ENCODE measurements at places on chromosomes 5 and 9. TPM values are rescaled to one million over a fixed set of nuclear protein-coding genes. Genes with fewer than 3 reads are reported as not detected.
A peak's percentile ranks its signal among the peaks of the same experiment; 100 is the strongest.

Gene OMD
- total RNA-seq = not detected

Gene ANKRD18B
- not detected for total RNA-seq

Gene ITGA2
- total RNA-seq = 0.03 TPM

Gene GPR150
- 0.75 TPM for total RNA-seq

Gene ADAMTSL1
- total RNA-seq = not detected

Gene SCGB3A1
- not detected for total RNA-seq

DNA sequence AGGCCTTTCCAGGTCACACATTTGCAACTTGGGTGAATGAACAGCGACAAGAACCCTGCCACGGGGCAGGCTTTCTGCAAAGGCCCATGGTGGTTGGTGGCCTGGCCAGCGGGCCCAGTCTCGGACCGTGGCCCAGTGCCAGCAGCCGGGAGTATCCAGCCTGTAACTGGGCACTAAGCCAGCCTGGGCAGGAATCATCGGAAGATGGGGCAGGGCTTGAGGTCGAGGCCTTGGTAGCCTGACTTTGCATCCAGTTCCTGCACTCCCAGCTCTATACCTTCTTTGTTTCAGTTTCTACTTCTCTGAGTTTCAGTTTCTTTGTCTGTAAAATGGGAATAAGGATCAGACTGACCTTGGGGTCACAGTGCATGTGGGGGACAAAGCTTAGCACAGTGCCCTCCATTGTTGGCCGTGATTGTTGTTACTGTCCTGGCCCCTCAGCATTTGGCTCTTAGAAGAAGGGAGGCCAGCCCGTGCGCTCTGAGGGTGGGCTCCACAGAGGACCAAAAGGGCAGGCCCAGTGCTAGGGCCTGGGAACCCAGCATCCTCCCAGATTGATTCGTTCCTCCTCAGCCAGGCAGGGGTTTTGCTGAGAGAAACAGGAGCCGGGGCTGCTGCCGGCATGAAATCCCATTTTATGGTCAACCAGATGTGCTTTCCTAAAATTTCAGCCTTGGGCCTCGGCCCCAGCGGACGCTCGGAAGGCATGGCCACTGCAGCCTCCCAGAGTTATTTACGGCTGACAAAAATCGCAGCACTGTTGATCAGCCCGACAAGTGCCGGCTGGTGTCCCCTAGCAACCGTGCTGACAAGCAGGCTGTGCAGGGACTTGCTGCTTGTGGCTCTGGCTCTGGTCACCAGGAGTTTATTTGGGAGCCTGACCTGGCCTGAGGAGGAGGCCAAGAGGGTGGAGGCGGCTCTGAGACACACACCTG lies 43.6 kb downstream of the JADE2 start:
- no peak for DNase-seq

- DNase-seq = no peak
Observed at GRCh38 chr5:76525956-76526355, 97.2 kb downstream of the F2RL2 start.

GRCh38 chr9:131657037-131657377 lies 82.9 kb downstream of the RAPGEF1 start:
- DNase-seq = peak; percentile 65

- peak; percentile 47 for DNase-seq
Observed at GRCh38 chr9:133955821-133956411, 36.2 kb downstream of the VAV2 start.

DNA sequence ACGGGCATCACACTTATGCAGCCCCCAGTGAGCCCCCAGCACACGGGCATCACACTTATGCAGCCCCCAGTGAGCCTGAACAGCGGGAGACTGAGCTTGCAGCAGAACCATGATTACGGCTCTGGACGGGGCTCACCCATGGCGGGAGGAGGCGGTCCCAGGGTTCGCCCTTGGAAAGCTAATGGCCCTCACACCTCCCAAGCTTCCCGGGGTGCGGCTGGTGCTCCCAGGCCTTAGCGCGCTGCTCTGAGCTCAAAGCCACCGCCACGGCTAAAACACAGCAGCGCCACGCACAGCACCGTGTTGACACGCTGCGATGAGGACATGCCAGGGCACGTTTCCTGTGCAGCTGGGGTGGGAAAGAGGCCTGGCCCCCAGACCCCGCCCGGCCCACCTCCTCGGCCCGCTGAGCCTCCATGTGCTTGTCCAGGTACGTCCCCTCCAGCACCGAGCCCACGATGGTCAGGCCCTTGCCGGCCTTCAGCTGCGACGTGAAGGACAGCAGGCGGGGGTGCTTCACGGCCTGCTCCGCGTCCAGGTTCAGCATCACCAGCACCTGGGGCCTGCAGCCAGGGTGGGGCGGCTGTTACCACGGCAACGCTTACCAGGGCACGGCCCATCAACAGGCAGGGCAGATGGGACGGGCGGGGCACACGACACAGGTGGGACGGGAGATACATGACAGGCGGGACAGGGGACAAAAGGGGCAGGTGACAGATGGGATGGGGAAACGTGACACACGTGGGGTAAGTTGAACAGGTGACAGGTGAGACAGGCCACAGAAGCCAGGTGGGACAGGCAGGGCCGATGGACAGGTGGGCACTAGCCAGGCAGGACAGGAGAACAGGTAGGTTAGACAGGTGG lies 38.4 kb downstream of the SLC12A7 start:
- DNase-seq = no peak

- no peak for DNase-seq
Observed at GRCh38 chr9:93172666-93173364, 11.1 kb upstream of the WNK2 start.

DNA sequence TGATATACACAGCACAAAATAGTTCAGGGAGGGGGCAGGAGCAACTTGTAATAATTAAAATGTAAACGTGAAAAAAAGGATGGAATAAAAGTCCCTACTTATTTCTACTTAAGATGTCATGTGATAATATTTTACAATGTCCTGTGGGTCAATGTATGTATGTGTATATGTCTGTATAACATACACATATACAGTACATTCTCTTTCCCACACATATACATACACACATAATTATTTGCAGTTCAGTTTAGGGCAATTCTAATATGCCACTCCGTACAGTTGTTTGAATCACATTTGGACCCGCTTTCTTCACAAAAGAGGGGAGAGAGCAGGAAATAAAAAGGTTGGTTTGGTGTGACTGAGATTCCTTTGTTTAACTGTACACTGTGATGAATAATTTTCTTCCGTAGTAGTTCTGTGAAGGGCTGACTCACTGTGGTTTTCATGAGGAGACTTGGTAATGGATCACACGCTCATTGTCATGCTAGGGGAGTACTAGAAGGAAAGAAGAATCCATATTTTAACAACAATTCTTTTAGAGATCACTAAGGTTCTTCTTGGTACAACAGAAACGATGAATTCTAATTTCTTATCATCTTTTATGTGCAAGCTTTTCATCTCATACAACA lies 26.2 kb upstream of the ACOT12 start:
- no peak for DNase-seq

DNA sequence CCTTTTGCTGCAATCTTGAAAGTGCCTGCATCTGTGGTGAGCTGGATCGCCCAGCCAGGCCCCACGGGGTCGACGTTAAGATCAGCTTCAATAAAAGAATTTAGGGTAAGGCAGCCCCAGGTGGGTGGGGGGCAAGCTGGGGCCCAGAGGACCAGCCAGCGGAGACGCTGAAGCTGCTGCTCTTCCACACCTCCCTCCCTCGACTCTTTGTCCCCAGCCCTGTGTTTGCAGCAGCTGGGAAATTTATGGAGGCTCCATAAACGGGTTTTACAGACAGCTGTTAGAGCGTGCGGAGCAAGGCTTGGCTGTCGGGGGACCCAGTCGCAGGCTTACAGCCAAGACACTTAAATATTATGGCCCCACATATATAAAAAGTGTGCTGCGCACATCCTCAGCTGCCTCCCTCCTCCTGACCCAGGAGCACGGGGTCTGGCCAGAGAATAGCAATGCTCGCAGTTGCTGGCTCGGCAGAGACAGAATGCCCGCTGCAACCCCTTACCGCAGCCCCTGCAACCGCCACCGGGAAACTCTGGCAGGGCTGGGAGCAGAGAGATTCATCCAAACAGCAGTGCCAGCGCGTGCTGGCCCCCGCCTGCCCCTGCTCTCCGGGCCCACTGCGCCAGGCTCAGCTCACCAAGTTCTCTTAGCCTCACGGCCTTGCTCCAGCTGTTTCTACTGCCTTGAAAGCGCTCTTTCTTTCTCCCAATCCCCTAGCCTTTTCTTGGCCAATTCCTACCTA lies 28.4 kb upstream of the MVB12B start:
- DNase-seq = no peak

DNA sequence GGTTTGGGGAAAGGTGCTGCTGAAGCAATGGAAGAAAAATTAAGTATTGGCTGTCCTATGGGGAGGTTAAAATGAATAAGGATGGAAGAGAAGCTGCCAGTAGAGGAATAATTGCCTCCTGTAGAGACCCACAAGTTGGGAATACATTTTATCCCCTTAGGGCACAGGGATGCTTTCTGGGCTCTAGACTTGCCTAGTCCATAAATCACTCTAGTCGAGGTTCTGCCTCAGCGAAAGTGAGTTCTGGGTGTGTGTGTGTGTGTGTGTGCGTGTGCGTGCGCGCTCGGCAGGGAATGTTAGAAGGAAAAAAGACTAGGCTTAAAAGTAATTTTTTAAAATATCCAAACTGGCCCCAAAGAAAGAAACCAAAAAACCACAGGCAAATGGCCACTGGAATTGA lies 291.6 kb downstream of the DOCK8 start:
- no peak for DNase-seq

GRCh38 chr5:169732841-169733240 lies 95.8 kb downstream of the DOCK2 start:
- DNase-seq = no peak

DNA sequence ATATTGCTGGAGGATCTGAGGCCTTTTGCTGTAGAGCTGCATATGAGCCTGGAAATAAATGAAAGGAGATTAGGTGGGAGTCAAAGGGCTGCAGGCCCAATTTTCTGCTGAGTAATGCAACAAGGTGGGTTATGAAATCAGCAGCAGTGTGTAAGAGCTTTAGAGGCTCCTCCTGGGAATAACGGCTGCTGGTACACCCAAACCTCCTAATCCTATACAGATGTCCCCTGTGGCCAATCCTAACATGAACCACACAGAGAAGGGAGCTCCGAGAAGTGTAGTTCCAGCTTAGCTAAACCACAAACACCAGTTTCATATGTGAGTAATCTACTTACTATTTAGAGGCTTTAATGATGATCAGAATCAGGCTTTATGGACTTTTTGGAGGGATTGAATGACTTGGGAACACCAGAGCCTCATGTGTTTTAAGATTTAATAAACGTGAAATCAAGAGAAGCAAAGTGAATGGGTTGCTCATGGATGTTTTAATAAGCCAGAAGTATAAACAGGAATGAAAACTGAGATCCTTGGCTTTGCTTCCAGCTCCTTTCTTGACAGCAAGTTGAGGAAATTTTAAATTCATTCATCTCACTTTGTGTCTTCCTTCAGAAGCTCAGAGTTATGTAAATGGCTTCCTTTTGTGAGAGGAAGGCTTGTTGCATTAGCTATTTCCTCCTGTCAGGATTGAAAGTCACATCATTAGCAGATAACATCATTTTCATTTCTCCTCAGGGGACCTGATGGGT lies 437.5 kb downstream of the TMEM232 start:
- DNase-seq = no peak

DNA sequence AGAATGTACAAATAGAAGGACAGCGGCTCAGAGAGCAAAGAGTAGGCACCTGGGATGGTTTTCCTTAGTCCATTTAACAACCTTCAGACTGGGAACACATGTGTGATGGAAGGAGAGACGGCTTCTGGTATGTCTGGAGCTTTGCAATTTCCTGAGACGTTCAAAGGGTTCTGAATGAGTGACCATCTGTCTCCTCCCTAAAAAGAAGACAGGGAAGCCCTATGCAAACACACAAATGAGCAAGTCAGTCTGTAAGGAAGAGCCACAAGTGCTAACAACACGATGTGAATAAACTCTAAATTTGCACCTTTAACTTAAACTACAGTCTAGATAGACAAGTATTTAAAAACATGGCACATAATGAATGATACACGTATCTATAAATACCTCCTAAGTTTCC lies 391.0 kb downstream of the ICE1 start:
- DNase-seq = no peak

DNA sequence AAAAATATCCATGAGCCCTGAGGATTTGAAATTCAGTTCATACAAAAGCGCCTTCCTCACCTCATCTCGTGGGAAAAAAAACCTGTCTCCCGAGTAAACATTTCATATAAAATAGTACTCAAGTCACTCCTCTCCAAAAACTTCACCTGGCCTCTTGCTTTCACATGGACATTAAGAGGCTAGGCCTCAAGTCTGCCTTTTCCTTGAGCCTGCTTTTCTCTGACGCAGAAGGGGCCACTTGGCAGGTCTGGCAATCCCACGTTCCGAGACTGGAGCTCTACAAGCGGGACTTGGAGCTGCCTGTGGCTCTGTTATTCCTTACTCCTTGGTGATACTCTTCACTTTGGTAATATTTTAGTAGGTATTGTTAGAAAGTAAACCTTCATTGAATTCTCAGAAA lies 26.9 kb upstream of the CKS2 start:
- DNase-seq = no peak

- DNase-seq = no peak
Observed at GRCh38 chr5:143554187-143554717, 150.8 kb upstream of the NR3C1 start.

DNA sequence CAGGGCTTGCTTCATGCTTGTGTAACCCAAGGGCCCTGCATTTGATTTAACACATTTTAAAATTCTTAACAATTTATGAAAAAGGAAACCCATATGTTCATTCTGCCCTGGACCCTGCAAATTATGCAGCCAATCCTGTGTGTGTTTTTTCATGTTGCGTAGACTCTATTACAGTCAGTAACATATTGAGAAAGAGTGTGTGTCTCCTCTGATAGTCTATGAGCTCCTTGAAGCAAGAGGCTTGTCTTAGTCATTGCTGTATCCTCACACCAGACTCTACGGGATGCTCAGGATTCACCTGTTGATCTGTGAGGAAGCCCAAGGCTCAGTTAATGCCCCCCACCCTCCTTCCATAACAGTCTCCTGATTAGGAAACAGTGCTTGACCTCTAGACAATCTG lies 177.3 kb upstream of the DMAC1 start:
- DNase-seq = no peak

DNA sequence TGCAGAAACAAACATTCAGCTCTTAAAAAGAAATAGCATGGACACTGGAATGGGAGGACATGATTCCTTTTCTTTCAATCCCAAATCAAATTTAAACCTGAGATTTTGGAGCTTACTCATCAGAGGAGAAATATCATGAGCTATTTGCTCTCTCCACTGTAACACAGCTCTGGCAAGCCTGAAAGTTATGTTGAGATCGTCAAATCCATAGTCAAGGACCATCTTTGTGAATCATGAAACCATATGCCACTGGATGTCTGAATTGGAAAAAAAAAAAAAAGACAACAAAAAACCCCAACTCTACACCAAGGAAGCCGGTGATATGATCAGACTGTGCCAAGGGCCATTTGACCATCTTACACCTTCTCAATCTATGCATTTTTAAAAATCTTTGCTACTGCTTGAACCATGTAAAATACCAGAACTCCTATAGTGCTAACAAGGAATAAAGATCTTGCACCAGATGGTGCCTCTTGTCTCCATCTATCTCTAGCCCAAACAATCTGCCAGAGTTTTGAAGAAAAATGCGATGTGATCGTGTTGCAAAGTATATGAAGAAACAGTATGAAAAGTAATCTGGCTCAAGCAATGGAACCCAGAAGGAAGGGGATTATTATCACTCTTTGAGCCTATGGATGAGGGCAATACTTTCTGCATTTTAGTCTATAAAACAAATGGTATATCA lies 138.1 kb upstream of the MEF2C start:
- DNase-seq = no peak
